Naive thymus-derived CD4-positive, alpha-beta T cell (primary cell): ENCODE measurements at places on chromosomes 12 and 14.
A peak's percentile ranks its signal among the peaks of the same experiment; 100 is the strongest.

DNA sequence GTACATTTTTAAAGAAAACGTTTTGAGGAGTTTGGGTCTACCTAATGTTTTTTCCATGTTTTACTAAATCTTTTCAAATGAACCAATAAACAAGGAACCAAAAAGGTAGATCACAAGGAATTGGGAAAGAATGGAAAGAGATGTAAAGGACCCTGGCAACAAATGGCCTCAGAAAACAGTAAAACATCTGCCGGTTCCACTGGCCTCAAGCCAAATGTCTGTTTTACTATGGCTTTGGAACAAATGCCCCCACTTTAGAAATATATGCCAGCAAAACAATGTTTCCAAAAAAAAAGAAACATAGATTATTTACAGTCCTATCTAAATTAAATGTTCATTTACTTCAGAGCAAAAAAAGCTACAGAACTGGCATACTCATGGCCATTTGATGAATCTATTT, 3.0 kb downstream of the TRMT5 start:
- no peak for DNase-seq

- DNase-seq = no peak
Observed at GRCh38 chr12:105485321-105485910, 154.9 kb downstream of the C12orf75 start.

- no peak for DNase-seq
Observed at GRCh38 chr12:22069851-22070250, 23.8 kb downstream of the CMAS start.

- DNase-seq = no peak
Observed at GRCh38 chr14:79602742-79603141, 608.6 kb downstream of the DIO2 start.

DNA sequence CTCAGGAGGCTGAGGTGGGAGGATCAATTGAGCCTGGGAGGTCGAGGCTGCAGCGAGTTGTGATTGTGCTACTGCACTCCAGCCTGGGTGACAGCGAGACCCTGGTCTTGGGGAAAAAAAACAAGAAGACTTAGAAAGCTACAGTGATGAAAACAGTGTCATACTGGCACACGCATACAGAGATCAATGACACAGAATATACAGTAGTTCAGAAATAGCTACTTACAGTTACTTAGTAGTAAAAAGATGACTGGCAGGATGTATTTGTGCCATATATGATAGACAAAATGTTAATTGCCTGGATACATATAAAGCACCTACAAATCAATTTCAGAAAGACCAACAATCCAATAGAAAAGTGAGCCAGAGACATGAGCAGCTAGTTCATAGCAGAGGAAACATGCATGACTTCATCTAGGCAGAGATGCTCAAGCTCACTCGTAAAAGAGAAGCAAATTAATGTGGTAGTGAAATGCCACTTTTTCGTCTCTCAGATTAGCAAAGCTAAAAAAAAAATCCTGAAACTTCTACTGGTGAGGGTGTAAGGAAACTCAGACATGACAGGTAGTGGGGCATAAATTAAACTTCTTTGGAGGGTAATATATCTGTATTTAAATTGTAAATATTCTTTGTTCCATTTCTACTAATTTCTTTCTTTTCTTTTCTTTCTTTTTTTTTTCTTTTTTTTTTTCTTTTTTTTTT, 2.5 kb upstream of the ALDH2 start:
- DNase-seq = no peak

DNA sequence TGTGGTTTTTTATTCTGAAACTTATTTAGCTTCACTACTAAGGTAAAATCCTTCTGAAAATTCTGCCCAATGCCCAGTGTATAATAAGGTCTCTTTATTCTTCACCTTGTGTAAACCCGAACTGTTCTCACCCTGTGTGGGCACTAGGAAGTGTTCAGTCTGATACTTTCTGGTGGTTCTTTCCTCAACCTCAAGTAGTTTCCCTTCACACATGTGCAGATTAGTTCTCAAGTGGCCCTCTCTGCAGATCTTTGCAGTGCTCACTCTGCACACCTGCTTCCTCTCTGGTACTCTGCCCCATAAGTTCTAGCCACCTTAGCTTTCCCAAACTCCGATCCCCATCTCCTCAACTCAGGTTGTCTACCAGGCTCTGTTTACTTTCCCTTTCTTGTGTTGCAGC, 61.6 kb downstream of the RAD51B start:
- DNase-seq = no peak

- no peak for DNase-seq
Observed at GRCh38 chr12:80419644-80420043, 24.4 kb upstream of the PTPRQ start.

DNA sequence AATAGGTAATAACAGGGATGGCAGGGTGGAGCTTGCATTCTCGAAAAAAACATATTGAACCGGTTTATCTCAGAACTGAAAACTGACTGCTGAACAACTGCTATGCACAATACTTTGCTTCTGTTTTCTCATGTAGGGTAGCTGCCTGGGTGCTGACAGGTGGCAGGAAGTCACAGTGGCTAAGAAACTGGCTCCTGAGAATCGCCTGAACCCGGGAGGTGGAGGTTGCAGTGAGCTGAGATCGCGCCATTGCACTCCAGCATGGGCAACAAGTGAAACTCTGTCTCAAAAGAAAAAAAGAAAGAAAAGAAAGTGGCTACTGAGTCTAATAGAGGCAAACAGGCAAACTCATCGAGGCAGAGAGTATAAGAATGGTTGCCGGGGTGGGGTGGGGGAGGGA, 113.1 kb downstream of the CCDC60 start:
- no peak for DNase-seq

- DNase-seq = no peak
Observed at GRCh38 chr14:54653712-54654469, 87.0 kb downstream of the SAMD4A start.

DNA sequence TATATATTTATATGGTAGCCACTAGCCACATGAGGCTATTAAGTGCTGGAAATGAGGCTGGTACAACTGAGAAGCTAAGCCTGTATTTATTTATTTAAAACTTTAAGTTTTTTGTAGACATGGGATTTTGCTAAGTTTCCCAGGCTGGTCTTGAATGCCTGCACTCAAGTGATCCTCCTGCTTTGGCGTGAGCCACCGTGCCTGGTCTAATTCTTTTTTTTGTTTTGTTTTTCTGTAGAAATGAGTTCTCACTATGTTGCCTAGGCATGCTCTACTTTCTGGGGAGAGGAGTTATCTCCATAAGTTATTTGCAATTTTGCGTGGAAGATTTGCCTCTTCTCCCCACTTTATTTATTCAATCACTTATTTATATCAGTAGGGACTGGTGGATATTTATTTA, 4.8 kb upstream of the SNRNP35 start:
- peak; percentile 51 for DNase-seq

GRCh38 chr12:65951697-65952096, 127.4 kb downstream of the HMGA2 start:
- no peak for DNase-seq

DNA sequence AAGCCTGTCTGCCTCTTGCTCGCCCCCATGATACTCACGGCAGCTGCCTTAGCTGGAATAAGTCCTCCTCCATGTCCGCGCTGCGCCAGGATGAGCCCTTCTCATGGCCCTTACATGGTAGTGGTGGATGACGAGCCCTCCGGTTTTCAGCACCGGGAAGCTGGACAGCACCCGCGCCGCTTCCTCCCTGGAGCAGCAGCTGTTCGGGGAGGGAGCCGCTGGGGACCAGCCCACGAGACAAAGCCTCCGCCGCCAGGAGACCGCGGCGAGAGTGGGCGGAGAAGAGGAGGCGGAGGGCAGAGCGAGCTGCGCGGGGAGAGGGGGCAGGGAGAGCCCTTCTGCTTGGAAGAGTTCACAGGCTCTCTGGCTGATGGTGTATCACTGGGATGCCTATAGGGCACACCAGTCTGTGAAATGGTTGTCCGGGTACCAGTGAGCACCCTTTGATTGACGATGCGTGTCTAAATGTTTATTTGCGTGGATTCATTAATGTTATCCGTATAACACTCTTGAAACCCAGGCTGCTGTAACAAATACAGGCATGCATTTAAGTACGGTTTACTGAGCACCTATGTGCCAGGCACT, at the start of gene SVOP:
Gene SVOP, minus strand, starts transcription at position 273 of the 585 bp plus-strand sequence. Its CDS starts 200 bp downstream, at position 73.
- no peak for DNase-seq

GRCh38 chr12:82709794-82710355, 23.2 kb downstream of the TMTC2 start:
- DNase-seq = no peak

DNA sequence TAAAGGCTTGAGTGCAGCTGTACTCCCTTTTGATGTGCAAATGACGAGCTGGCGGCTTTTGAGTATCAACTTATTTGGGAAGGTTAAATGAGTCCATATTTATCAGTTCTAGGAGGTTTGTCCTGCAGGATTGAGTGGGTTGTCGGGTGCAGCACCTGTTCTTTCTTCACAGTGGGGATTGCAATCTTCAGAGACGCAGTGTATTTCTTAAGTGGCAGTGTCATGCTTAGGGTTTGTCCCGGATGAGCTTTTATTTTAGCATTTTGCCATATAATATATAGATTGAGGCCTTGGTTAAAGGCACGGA, 1.2 kb downstream of the FUT8 start:
- peak; percentile 13 for DNase-seq

DNA sequence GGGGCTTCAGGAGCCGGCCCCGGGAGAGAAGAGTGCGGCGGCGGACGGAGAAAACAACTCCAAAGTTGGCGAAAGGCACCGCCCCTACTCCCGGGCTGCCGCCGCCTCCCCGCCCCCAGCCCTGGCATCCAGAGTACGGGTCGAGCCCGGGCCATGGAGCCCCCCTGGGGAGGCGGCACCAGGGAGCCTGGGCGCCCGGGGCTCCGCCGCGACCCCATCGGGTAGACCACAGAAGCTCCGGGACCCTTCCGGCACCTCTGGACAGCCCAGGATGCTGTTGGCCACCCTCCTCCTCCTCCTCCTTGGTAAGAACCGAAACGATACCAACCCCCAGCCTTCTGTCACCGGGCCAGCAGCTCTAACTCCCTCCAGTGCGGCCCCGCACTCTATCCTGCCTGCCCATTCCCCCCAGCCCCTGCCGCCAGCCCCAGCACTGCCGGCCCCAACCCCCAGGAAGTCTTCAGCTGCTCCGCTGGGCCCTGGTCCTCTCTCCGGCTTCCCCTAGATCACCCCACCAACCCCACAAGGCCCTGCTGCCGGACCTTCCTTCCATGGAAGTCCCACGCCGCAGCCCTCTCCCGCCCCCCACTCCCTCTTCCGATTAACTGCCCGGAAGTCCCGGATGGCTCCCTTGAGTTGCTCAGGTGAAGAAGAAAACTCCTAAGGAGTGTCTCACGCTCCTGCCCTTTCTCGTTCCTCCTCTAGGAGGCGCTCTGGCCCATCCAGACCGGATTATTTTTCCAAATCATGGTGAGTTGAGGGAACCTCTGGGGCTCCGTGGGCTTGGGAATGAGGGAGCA, 693 bp downstream of the LRP10 start:
- peak; percentile 73 for DNase-seq

DNA sequence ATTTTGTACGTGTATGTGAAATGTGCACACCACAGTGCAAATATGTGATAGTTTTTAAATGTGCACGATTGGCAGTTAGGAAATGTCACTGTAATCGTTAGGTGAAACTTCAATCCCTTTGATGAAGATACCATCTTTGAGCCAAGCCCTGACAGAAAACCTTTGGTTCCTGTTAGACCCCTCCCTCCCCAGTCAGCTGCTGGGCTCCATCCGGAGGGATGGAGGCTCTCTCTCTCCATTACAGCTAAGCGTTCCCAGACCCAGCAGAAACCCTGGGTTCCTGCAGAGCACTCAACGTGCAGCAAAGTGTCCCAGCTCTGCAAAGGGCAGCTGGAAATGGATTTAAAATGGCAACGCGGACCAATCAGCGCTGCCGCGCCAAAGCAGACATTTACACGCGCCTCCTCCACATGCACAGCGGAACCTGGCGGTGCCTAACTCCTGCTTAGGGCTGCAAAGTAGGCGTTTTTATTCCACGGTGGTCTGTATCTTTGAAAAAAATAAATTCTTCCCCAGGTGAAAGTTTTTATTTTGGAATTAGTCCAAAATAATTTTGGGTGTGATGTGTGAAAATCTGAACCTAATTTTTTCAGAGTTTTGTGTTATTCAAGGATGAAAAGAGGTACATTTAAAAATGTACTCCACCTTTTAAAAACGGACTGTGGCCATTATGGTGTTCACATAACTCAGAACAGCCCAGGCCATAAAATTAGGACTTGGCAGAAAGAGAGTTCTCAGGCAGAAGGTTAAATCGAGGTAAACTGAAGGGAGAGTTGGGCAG, 1.4 kb upstream of the HMGA2 start:
- DNase-seq = no peak

GRCh38 chr12:46921048-46921763, 95.4 kb upstream of the SLC38A4 start:
- no peak for DNase-seq

DNA sequence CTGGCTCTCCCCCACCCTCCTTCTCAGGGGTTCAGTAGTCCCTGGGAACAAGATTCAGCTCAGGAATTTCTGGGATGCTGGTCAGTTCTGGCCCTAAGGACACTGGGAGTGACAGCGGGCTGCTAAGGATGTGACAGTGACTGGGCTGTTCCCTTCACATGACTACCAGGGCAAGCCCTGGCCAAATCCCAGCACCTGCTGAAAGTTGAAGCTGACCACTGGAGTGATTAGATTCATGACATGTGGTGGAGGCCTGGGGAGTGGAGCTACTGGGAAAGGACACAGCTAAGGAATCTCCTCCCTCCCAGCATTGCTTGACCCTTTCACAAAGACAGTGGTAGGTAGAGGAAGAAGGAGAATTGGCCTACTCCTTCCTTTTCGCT, 204.9 kb downstream of the DAD1 start:
- DNase-seq = no peak

GRCh38 chr12:7145671-7146070, 15.5 kb downstream of the CLSTN3 start:
- DNase-seq = no peak

GRCh38 chr12:92426332-92426731, 276.5 kb upstream of the PLEKHG7 start:
- DNase-seq = no peak

GRCh38 chr12:107221913-107222312, 128.6 kb upstream of the CRY1 start:
- DNase-seq = no peak

- no peak for DNase-seq
Observed at GRCh38 chr12:15684896-15685658, 104.1 kb downstream of the EPS8 start.

DNA sequence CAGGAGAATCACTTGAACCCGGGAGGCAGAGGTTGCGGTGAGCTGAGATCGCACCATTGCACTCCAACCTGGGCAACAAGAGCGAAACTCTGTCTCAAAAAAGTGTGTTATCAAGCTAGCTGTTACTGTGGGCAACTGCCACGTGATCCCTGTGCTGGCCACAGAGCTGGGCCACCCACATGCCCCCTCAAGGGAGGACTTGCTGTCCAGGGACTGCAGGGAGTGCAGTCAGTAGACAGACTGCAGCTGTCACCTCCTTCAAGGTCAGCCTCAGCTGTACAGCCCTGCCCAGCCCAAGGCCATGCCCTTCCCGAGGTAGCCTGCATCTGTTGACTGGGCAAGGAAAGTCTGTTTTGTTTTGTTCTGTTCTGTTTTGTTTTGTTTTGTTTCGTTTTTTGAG, 46.6 kb upstream of the BICDL1 start:
- DNase-seq = no peak

DNA sequence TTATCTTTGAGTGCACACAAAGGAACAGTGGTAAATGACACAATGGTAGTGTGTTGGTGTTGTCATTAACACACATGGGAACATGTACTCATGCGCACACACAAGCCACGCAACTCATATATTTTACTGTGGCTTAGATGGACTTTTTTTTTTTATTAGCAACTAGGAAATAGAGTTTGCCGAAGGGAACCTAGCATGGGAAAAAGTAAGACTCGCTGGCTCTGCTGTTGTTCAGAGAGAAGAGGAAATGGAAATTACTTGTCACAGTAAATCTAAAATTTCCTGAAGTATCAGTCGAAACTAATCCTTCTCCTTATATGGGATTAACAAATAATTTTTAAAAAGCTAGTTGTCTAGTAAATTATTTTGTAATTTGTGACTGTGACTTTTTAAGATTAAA, 33.7 kb upstream of the IL22 start:
- DNase-seq = no peak
